ENCODE measurements at places on chromosomes 6 and 20. TPM values are rescaled to one million over a fixed set of nuclear protein-coding genes. Genes with fewer than 3 reads are reported as not detected.
A peak's percentile ranks its signal among the peaks of the same experiment; 100 is the strongest.

DNA sequence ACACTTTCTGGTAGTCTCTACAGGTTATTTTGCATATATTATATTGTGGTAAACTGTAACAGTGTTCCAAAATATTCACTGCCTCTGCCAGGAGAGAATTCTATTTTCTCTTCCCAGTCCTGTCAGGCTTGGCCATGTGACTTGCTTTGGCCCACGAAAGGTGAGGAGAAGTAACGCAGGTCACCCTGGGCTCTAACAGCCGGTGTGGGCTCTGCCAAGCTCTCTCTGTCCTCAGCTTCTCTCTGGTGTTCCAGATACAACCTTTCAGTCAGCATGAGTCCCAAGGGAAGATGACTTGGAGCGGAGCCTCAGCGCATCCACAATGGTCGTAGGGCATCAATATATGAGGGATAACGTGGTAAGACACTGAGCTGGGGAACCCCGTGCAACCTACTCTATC is 113.0 kb upstream of the RREB1 start:
- peaks cover 11% of the 10 kb centered on the region for H3K4me1 ChIP-seq
- no peaks in the 10 kb centered on the region for H3K36me3 ChIP-seq
- no peak for DNase-seq
- no peak overlapping the region for H3K4me3 ChIP-seq
- H3K27ac ChIP-seq, result no peak overlapping the region
- no peaks in the 10 kb centered on the region for H3K27me3 ChIP-seq

- H3K4me3 ChIP-seq, result no peak overlapping the region
- H3K36me3 ChIP-seq, result no peaks in the 10 kb centered on the region
- no peaks in the 10 kb centered on the region for H3K4me1 ChIP-seq
- no peak for DNase-seq
These were observed 145.0 kb upstream of the SOX4 start for GRCh38 chr6:21448485-21449109.

- no peak overlapping the region for H3K4me3 ChIP-seq
- no peak overlapping the region for H3K27ac ChIP-seq
- DNase-seq, result no peak
- no peaks in the 10 kb centered on the region for H3K27me3 ChIP-seq
These were observed 1246.0 kb upstream of the CITED2 start for GRCh38 chr6:140620496-140620895.

DNA sequence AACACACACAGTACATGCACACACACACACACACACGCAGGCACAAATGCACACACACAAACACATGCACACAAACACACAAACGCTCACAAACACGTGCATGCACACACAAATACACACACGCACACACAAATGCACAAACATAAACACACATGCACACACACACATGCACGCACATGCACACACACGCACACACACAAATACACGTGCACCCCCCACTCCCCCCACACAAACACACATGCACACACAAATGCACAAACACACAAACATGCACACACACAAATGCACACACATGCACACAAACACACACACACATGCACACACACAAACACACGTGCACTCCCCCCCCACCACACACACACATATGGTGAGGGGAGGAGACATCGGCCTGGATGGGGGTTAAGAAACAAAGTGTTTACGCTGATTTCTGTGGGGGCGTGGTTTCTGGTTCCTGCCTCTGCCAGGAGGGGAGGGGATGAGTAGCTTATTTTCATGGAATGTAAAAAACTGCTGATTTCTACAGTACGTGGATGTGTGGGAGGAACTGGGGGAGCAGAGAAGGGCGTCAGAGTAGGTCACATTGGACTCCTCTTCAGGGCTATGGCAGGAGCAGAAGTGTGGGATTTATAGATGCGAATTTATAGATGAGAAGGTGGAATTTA is 607.2 kb downstream of the QKI start:
- no peaks in the 10 kb centered on the region for H3K36me3 ChIP-seq
- no peaks in the 10 kb centered on the region for H3K27me3 ChIP-seq
- no peak for DNase-seq
- H3K4me3 ChIP-seq, result no peak overlapping the region
- no peak overlapping the region for H3K27ac ChIP-seq

GRCh38 chr6:347232-347631 is 44.3 kb upstream of the IRF4 start:
- H3K27me3 ChIP-seq, result peaks cover 5% of the 10 kb centered on the region
- H3K27ac ChIP-seq, result no peak overlapping the region
- no peak for DNase-seq
- peaks cover 87% of the 10 kb centered on the region for H3K36me3 ChIP-seq
- no peak overlapping the region for H3K4me3 ChIP-seq
- H3K4me1 ChIP-seq, result peaks cover 5% of the 10 kb centered on the region

DNA sequence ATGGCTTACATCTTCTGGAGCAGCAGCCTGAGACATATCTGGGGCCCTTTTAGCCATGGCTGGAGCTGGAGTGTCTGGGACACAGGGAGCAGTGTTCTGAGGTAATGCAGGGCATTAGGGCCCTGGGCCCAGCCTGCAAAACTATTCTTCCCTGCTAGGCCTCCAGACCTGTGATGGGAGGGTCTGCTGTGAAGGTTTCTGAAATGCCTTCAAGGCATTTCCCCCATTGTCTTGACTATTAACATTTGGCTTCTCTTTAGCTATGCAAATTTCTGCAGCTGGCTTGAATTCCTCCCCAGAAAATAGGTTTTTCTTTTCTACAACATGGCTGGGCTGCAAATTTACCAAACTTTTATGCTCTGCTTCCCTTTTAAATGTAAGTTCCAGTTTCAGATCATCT is 61.5 kb downstream of the EDN1 start:
- H3K4me3 ChIP-seq, result no peak overlapping the region
- H3K27ac ChIP-seq, result peak overlapping the region; percentile 90
- H3K36me3 ChIP-seq, result peaks cover 45% of the 10 kb centered on the region
- H3K4me1 ChIP-seq, result peaks cover 32% of the 10 kb centered on the region
- no peaks in the 10 kb centered on the region for H3K27me3 ChIP-seq
- no peak for DNase-seq

- DNase-seq, result no peak
- H3K4me1 ChIP-seq, result peaks cover 8% of the 10 kb centered on the region
- H3K4me3 ChIP-seq, result no peak overlapping the region
- H3K27ac ChIP-seq, result no peak overlapping the region
- no peaks in the 10 kb centered on the region for H3K36me3 ChIP-seq
- no peaks in the 10 kb centered on the region for H3K27me3 ChIP-seq
These were observed 115.9 kb downstream of the LY86 start for GRCh38 chr6:6704103-6705060.

GRCh38 chr20:47576516-47577033 is 74.9 kb downstream of the NCOA3 start:
- no peak overlapping the region for H3K27ac ChIP-seq
- no peaks in the 10 kb centered on the region for H3K27me3 ChIP-seq
- H3K36me3 ChIP-seq, result peaks cover 12% of the 10 kb centered on the region
- no peak for DNase-seq
- H3K4me1 ChIP-seq, result peaks cover 71% of the 10 kb centered on the region

DNA sequence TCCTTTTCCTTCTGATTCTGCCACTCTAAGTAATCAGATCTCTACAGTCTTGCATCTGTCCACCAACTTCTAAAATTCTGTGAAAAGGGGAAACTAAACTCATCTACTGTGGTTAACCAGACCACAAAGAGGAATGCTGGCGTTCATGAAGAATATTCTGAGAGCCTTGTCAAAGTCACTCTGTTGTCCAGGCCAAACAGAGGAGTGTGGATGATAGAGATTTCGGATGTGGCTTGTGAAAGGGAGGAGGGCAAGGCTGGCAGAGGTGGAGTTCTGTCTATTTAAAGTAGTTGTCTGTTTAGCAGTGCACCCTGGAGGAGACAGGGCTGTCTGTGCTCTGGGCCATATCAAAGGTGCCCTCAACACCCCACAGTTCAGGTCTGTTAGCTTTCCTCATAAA is 33.9 kb downstream of the CCN2 start:
- peaks cover 87% of the 10 kb centered on the region for H3K36me3 ChIP-seq
- H3K27ac ChIP-seq, result peak overlapping the region; percentile 59
- H3K27me3 ChIP-seq, result peaks cover 5% of the 10 kb centered on the region

DNA sequence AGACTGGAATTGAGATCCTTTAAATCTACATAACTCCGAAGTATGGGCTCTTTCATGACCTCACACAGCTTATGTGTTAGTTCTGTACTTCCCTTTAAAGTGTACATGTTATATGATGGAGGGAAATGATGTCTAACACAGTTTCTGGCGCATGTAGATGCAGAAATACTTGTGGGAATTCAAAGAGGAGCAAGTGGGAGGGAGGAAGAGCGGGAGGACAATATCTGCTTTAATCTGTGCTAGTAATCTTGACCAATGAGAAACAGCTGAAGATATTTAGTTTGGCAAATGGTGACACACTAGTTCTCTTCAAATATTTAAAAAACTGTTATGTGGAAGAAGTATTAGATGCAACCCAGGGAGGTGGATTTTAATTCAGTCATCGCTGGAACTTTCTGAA is 62.9 kb upstream of the PLEKHG1 start:
- peaks cover 5% of the 10 kb centered on the region for H3K27me3 ChIP-seq
- H3K4me1 ChIP-seq, result no peaks in the 10 kb centered on the region
- no peak for DNase-seq
- no peak overlapping the region for H3K27ac ChIP-seq

DNA sequence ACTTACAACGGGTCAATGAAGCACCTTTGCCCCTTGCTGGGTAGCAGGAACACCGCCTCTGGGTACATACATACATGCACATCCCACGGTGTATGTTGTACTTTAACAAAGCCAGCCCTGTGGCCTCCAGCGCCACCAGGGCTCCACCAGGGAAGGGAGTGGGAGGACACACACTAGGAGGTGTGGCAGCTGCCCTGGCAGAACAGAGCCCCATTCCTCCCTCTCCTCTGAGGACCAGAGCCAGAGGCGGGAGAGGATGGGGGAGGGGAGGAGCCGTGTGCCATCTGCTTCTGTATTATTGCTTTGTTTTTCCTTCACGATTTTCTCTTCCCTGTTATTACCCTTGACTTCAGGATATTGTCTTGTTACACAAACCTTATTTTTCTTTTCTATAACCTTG is 105.8 kb upstream of the TRAF3IP2 start:
- peaks cover 29% of the 10 kb centered on the region for H3K4me1 ChIP-seq
- no peaks in the 10 kb centered on the region for H3K36me3 ChIP-seq
- H3K27ac ChIP-seq, result no peak overlapping the region
- no peak overlapping the region for H3K4me3 ChIP-seq

DNA sequence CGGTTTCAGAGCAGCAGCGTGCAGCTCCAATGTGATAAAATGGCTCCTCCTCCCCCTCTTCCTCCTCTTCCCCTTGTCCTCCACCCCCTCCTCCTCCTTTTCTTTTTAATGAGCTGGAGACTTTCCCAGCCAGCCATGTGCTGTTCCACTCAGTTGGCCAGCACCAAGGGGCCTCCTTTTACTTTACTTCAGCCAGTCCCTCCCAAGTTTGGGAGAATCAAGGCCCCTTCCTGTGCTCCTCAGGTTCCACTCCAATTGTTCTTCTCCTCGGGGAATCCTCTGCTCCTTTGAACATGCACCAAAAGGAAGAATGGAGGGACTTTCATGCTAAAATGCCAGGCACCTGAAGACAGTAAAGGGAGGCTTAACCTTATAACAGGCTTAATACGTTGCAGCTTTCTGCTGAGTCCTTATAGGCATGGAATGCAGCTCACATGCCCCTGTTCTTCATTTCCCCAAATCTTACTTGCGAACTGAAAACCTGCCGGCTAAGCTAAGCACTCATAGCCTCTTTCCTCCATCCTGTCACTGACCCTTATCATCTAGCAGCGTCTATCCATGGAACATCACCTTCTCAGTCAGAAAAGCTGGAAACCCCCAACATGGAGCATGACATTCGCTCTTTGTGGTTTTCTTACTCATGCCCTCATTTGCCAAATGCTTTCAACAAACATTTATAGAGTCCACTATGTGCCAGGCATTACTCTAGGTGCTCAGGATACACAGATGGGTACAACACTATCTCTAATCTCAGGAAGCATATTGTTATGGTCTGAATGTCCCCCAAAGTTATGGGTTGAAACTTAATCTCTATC is 170.6 kb downstream of the PHACTR1 start:
- H3K4me3 ChIP-seq, result no peak overlapping the region
- H3K4me1 ChIP-seq, result peaks cover 15% of the 10 kb centered on the region
- no peak for DNase-seq
- no peaks in the 10 kb centered on the region for H3K27me3 ChIP-seq

- peaks cover 9% of the 10 kb centered on the region for H3K27me3 ChIP-seq
- H3K36me3 ChIP-seq, result no peaks in the 10 kb centered on the region
- H3K4me3 ChIP-seq, result no peak overlapping the region
- H3K4me1 ChIP-seq, result peaks cover 14% of the 10 kb centered on the region
- no peak for DNase-seq
These were observed 67.5 kb upstream of the STX16 start for GRCh38 chr20:58583586-58583985.

GRCh38 chr6:140623498-140623897 is 1249.0 kb upstream of the CITED2 start:
- no peak overlapping the region for H3K27ac ChIP-seq
- H3K36me3 ChIP-seq, result peaks cover 34% of the 10 kb centered on the region
- H3K4me3 ChIP-seq, result no peak overlapping the region
- peaks cover 6% of the 10 kb centered on the region for H3K27me3 ChIP-seq

- peaks cover 8% of the 10 kb centered on the region for H3K4me1 ChIP-seq
- H3K27ac ChIP-seq, result no peak overlapping the region
- H3K4me3 ChIP-seq, result no peak overlapping the region
- no peak for DNase-seq
- H3K36me3 ChIP-seq, result no peaks in the 10 kb centered on the region
- H3K27me3 ChIP-seq, result peaks cover 5% of the 10 kb centered on the region
These were observed 19.7 kb upstream of the GTSF1L start for GRCh38 chr20:43746344-43747137.

DNA sequence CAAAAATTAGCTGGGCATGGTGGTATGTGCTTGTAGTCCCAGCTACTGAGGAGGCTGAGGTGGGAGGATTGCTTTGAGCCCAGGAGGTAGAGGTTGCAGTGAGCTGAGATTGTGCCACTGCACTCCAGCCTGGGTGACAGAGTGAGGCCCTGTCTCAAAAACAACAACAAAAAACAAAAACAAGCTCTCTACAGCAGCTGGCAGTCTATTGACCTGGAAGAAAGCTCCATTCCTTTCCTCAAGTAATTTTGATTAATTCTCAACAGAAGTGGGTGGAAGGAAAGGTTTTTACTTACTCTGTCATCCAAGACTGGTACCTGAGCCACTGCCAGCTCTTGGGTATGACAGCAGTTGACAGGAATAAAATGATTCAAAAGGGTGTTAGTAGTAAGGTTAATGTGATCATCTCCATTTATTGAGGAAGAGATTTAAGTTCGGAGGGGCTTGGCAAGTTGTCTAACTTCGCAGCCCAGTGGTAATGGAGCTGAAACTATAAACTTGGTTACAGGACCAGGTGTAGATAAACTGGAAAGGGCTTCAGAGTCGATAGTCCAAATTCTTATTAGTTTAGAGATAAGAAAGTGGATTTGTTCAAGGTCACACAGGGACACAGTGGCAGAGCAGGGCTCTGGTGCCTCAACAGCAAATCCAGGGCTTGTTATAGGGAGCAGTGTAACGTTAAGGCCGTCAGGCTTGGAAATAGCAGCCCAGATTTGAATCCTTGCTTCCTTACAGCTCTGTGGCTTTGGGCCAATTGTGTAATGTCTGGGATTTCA is 14.8 kb downstream of the SRSF3 start:
- H3K4me3 ChIP-seq, result no peak overlapping the region
- H3K4me1 ChIP-seq, result peaks cover 36% of the 10 kb centered on the region
- DNase-seq, result peak; percentile 2
- peak overlapping the region; percentile 97 for H3K27ac ChIP-seq

HTR1B gene
- total RNA-seq, result 1.5 TPM

OLIG3 gene
- total RNA-seq, result 5.4 TPM

CASS4 gene
- 0.14 TPM for total RNA-seq

AARS2 gene
- total RNA-seq, result 26.8 TPM

FUT9 gene
- total RNA-seq, result 3.5 TPM

All from WTC11 (cell line).